Fibroblast of skin of left quadriceps (primary cell): ENCODE measurements at places on chromosomes 3 and 15.

- DNase-seq = no peak
Observed at GRCh38 chr3:156171281-156172267, 51.2 kb downstream of the KCNAB1 start.

- DNase-seq = no peak
Observed at GRCh38 chr3:120280566-120280965, 4.5 kb downstream of the GPR156 start.

DNA sequence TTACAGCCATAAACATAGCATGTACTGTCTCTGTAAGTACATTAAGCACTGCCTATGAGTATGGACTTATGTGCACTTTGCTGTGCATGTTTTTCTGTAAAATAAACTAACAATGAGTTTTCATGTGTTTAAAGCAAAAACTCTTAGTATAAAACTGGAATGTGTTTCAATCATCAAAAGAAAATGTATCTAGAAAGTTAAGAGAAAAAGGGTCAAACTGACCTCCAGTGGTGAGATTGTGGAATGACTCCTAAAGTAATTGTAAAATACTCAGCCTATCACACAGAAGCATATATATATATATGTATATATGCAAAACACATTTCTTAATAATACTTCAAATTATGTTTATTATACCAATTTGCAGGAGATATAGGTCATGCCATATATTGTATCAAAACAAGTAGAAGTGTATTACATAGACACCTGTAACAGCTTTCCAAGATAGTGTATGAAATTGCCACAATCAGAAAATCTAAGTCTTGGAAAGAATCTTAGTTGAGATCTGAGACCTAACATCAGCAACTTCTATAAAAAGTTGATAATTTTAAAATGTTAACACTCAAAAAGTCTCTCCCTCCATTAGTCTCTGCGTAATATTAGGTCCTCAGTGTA, 199.6 kb downstream of the FMN1 start:
- DNase-seq = peak; percentile 54

DNA sequence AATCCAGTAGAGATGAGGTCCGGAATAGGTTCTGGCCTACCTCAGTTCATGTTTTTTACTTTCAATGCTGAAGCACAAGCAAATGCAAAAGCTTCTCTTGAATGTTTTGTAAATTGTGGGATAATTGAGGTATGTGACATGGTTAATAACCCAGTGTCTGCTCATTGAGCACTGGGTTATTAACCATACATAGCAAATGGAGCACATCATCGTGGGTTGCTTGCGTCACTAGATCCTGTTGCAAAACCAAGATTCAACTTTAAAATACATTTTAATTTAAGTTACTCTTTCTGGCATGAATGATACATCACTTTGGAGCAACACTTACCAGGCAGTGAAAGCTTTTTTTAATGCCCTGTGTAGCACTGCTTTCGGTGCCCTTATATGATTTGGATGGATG, 165.6 kb downstream of the IGF1R start:
- no peak for DNase-seq

GRCh38 chr3:189529889-189530471, 101.2 kb upstream of the TP63 start:
- no peak for DNase-seq

GRCh38 chr3:41244620-41245336, 45.5 kb downstream of the CTNNB1 start:
- no peak for DNase-seq

- no peak for DNase-seq
Observed at GRCh38 chr15:95450413-95450812, 880.1 kb upstream of the NR2F2 start.

- peak; percentile 79 for DNase-seq
Observed at GRCh38 chr3:42036483-42036823, 54.7 kb upstream of the TRAK1 start.

GRCh38 chr3:116980099-116980498, 270.5 kb downstream of the TUSC7 start:
- DNase-seq = no peak

DNA sequence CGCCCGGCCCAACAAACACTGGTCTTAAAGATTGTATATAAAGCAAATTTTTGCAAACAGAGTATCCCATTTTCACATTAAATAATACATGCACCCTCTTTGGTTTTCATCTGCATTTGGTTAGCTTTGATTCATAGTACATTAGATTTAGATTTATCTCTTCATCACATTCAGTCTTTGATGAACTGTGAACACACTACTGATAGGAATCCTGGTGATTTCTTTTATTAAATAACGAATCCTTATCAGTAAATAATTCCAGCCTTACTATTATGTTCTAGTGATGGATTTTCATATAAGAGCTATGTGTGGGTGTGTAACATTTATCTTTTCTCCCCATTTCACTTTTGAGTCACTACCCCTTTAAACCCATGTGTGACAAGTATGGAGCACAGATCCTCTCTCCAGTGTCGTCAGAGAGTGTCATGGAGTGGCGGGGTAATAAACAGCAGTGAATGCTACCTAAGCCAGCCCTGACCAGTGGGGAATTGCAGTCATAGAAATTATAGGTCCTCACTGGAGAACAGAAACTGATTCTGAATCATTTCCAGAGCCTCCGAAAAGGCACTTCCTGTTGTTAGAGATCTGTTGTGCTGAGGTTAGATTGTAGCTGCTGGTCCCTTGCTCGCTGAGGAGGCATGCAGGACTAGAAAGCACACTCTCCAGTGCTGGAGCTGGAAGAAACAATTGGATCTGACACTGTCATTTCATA, 22.0 kb downstream of the SLC7A14 start:
- DNase-seq = peak; percentile 53

GRCh38 chr15:85581495-85581894, 201.1 kb downstream of the AKAP13 start:
- DNase-seq = no peak

GRCh38 chr3:103693831-103694230, 1259.0 kb downstream of the ZPLD1 start:
- no peak for DNase-seq

- no peak for DNase-seq
Observed at GRCh38 chr3:67075295-67075694, 77.2 kb downstream of the KBTBD8 start.

DNA sequence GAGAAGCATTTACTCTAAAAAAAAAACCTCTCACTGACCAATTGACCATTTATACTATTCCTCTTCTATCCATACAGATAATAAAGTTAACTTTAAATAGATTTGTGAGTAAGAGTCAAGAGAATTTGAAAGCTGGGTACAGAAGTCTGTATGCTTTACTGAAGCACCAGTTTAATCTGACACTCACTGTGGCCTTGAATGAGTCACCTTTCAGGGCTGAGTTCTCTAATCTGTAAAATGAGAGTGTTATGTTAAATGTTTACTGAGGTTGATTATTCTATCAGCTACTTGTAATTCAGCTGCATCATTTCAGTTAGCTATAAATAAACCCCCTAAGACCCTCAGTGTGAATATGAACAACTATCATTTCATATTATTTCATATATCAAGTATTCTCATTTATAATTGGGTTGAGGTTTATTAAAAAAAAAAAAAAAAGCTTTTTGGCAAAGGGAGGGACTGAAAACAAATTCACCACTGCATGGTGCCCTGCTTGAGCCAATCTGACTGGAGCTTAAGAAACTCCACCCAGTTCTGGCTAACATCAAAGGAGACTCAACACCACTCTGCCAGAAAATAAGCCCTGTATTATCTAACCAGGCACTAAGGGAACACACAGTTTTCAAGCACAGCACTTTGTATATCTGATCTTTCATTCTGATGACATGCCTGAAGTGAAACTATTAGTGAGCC, 2.8 kb downstream of the MAP4 start:
- peak; percentile 34 for DNase-seq

- no peak for DNase-seq
Observed at GRCh38 chr15:91929509-91929908, 76.0 kb downstream of the SLCO3A1 start.

DNA sequence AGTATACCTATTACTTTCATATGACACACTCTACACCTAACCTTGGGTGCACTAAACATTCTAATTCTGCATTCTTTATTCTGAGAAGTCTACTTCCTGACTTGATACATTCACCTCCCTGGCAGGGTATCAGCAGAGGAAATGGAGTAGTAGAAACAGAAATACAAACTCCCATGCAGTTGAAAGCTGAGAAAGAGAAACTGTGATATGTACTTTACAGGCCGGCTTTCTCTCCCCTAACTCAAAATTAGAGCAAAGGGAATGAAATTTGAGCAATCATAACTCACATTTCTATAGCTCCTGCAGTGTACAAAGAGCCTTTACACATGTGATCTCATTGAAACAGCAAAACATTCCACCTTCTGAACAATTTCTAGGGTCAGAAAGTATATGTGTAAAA, 135.5 kb upstream of the COL8A1 start:
- no peak for DNase-seq

DNA sequence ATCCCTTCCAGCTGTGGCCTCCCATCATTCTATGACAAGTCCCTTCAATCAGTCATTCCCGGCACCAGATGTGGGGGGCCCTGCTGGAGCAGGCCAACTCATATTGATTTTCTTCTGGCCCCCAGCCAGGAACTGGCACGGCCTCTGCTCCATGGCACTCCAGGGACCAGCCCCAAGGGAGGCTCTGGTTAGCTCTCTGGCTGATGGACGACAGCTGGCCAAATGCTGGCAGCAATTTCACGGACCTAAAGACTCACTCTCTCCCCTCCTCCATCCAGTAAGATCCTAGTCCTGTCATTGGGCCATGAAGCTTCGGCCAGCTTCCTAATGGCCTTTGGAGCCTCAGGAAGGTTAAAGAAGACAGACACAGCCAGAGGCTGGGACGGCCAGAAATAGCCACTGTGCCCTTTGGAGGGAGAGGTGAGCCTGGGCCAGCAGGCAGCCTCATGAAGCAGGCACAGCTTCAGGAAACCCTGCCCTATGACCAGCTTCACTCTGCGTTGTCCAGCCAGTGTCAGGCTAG, 131.0 kb downstream of the MEX3B start:
- no peak for DNase-seq

DNA sequence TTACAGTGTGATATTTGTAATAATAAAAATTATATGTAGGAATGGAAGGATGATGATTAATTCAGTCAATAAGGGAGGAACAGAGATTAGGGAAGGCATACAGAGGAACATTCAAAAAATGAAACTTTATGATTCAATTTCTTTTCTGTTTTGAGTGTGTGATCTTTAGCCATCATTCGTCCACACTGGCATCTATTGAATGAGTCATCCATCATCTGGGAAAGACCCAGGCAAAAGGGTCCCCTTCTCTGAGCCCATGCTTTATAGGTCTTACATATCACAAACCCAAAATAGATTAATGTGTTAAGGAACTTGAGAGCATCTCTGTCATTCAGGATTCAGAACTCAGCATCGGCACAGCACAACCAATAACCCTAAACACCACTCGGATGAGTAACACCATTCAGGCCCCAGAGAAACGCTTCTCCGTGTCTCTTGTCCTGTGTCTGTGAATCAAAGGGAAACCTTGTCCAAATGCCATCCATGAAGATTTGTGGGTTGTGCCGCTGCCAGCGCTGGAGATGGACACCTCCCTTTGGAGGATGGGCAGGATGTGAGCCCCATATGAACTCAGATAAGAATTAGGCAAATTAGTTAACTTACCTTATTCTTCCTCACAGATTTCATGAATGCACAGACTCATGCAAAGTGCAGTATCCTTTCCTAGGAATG, 21.7 kb upstream of the TPM1 start:
- no peak for DNase-seq

- no peak for DNase-seq
Observed at GRCh38 chr3:127846576-127846975, 24.3 kb upstream of the MGLL start.

DNA sequence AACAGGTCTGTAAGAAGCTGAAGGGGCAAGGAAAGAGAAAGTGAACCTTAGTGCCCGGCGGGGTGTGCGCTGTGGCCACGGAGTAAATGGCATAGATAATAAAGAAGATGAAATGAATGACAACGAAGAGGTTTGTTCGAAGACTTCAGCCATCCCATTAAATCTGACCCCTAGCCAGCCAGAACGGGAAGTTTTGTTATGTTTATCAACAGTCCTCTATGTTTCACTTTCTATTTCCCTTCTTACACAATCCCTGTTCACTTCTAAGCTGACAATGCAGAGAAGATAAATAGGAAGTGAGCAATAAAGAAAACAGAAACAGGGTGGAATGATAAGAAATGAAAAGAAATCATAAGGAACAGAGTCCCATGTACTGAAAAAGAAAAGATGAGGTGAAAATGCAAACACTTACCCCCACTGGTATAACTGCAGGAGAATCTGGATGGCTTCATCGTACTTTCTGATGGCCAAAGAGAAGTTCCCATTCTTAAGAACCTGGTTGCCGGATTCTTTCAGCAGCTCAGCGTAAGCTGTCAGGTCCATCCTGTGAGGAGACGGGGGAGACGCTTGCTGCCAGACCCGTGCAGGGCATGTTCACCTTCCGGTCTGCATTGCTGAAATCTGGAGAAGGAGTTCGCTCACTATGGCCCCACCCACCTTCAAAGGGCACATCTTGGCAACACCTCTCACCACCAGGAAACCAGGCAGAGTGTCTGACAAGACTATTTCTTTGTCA, 36.8 kb downstream of the TRANK1 start:
- DNase-seq = no peak

GRCh38 chr15:92882697-92883162, 17.4 kb upstream of the CHD2 start:
- DNase-seq = no peak

DNA sequence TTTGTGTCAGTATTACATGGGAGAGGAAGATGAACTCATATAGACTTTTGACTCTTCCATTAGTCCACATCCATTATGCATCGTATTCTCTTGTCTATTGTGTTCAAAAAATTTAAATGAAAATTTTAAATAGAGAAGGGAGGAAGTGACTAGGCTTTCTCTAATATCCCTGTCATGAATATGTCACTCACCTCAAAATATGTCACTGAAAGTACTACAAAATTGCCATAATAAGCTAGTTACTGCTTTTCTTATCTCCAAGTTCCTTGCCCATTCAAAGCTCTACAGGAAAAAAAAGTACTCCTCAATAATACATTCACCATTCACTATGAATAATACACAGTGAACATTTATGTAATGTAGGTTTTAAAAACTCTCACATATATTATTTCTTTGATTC, 22.3 kb upstream of the GHSR start:
- DNase-seq = no peak

- DNase-seq = no peak
Observed at GRCh38 chr15:85091990-85092389, 110.3 kb downstream of the PDE8A start.

GRCh38 chr3:117252208-117252607, 542.6 kb downstream of the TUSC7 start:
- DNase-seq = no peak

GRCh38 chr3:193742628-193743027, 149.6 kb downstream of the OPA1 start:
- no peak for DNase-seq

DNA sequence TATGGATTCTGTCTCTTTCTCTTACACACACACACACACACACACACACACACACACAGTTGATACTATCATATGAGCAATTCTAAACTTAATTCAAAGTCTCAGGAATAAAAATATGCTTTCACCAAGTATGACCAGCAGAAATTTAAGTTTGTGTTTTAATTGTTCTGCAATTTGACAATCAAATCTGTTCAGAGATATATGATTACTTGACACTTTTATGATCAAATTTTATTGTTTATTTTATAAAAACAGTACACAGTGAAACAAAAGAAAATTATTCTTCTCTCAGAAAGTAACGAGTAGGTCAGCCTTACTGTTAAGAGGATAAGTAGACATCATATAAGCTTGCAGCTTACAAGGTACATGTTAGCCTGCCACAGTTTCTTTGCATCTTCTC, 114.3 kb downstream of the NEK10 start:
- no peak for DNase-seq

GRCh38 chr15:27845535-27846369, 253.4 kb downstream of the OCA2 start:
- DNase-seq = no peak
